ENCODE measurements at places on chromosomes 1 and 21.

GRCh38 chr1:53165408-53165961 is 23.0 kb upstream of the SLC1A7 start:
- DNase-seq = no peak

GRCh38 chr1:109193653-109194590 is 19.8 kb upstream of the SARS1 start:
- no peak for DNase-seq

DNA sequence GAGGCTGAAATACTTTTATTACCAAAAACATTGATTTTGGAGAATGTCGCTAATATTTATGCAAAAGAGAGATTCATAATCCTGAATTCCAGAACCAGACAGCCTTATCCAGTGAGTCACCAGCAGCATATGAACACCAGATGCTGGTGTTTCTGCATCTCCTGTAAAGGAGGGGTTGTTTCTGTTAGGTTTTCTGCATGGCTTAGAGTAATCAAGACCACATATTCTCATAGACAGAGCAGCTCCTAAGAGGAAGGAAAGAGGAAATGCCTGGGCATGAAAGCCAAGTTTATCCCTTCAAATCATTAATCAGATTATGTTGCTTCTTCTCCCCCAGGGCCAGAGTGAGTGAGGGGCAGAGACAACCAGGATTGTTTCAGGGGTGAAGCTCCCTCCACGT is 86.2 kb downstream of the NGF start:
- no peak for DNase-seq

- no peak for DNase-seq
These were observed 46.5 kb downstream of the EDEM3 start for GRCh38 chr1:184708084-184708676.

DNA sequence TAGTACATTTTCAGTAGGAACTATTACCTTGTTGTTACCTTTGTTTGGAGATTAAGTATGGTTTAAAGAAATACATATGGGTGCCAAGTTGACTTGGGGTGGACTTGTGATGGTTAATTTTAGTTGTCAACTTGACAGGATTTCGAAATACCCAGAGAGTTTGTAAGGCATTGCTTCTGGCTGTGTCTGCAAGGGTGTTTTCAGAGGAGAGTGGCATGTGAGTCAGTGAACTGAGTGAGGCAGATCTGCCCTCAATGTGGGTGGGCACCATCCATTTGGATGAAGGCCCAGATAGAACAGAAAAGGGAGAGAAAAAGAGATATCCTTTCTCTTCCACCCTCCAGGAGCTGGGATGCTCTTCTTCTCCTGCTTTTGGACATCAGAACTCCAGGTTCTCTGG is 315.5 kb downstream of the GPATCH2 start:
- no peak for DNase-seq

DNA sequence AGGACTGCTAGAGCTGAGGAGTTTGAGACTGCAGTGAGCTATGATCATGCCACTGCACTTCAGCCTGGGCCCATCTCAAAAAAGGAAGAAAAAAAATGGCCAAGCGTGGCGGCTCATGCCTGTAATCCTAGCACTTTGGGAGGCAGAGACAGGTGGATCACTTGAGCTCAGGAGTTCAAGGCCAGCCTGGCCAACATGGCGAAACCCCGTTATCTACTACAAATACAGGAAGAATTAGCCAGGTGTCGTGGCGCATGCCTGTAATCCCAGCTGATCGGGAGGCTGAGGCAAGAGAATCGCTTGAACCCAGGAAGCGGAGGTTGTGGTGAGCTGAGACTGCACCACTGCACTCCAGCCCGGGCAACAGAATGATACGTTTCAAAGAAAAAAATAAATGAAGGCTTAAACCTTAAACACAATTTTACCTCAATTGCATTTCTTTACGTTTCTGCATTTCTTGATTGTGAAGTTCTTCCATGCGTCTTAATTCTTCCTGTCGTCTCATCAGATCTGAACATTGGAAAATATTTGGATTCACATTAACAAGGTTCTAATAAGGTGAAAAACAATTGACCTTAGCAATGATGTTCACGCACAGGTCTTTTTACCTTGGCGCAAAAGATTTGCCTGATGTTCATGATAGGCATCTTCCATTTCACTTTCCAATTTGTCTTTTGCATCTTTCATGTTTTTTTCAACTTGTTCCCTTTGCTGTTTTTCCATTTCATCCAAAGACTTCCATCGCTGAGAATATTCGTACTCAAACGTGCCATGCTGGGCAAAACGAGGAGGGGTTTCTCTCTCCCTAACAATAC is 4.2 kb downstream of the SFPQ start:
- DNase-seq = no peak

DNA sequence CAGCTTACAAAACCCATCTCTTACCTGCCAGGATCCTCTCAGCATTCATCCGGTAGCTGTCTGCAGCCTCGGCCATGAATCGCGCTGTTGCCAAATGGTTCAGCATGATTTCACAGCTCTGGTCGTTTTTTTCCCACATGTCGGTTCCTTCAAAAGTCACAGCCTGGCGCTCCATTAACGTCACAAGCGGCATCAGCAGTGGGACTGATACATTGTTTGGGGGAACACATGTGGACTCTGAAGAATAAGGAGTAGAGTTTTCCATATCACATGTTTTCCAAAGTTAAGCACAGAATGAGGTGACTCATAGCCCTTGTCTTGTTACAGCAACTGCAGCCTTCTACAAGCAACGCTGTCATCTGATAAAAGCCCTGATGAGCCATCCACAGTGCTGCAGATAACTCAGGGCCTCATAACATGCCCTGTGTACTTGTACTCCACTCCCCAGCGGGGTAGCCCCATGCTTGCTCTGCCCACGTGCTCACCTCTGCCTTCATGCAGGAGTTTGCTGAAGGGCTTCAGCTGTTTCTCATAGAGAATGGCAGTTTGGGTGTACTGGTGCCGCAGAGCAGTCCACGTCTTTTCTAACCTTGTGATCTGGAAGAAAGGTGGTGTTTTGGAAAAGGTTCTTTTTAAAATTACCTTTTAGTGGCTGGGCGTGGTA is 114.2 kb downstream of the BCAR3 start:
- no peak for DNase-seq

DNA sequence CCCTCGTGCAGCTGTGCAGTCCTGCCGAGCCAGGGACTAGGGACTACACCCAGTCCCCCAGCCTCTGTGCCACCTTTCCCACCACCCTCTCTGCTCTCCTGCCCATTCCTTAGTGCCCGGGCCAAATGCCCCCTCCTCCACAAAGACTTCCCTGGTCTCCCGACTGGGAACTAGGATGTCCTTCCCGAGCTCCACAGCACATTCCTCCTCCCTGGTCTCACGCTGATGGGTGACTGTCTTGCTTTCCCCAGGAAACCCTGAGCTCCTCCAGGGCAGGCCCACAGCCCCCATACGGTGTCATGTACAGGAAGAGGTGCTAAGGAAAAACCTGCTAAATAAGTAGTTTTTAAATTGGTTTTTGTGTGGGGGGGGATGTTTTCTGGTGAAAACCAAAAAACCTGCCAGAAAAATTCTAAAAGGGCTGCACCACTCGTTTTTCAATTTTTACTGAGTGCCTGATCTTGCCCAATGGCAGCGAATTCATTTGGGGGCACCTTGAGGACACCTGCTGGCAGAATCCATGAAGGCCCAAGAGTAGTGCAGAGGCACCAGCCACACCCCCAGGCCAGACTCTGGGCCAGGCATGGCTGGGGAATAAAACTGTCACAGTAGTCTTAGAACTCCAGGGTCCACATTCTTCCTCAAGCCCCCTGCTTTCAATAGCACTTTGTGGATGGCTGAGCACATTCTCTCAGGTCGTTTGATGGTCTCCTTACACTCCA is 50.4 kb downstream of the GLIS1 start:
- DNase-seq = no peak

GRCh38 chr1:61520401-61520800 is 204.5 kb downstream of the TM2D1 start:
- DNase-seq = no peak

- no peak for DNase-seq
These were observed 16.3 kb downstream of the CRB1 start for GRCh38 chr1:197284325-197284724.

DNA sequence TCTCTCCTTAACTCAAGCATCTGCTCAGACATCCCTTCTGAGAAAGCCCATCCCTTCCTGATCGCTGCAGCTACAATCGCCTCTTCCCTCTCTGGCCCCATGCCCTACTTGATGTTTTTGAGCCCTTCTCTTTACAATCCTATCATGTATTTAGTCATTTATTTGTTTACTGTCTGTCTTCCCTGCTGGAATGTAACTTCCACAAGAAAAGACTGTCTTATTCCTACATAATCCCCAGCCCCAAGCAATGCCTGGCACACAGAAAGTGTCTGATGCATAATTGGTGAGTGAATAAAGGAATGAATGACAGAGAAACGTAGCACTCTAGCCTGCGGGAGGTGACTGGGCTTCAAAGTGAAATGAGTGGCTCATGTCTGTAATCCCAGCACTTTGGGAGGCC is 25.4 kb downstream of the ECE1 start:
- DNase-seq = no peak

DNA sequence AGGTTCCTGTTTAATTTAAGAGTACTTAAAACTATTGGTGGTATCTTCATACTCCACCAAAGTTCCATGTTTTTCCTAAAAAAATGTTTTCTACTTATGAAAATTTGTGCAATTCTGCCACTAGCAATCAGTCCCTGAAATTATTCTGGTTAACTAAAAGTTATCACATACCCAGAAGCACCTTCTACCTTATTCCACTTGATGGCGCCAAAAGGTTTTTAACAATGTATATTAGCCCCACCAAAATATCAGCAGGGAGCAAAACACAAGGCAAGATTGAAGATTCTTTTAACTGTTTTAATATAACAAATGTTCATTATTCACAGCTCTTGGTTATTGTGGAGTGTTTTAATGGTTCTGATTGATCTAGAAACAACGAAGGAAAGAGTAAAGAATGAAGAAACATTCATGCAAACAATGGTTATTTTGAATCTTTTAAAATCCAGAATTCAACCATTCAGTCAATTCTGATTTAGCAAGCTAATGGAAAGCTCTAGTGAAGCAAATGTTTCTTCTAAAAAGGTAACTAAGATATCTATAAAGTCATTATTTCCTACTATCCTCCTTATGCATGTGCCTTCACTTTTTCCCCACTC is 67.2 kb downstream of the TTLL7 start:
- DNase-seq = no peak

DNA sequence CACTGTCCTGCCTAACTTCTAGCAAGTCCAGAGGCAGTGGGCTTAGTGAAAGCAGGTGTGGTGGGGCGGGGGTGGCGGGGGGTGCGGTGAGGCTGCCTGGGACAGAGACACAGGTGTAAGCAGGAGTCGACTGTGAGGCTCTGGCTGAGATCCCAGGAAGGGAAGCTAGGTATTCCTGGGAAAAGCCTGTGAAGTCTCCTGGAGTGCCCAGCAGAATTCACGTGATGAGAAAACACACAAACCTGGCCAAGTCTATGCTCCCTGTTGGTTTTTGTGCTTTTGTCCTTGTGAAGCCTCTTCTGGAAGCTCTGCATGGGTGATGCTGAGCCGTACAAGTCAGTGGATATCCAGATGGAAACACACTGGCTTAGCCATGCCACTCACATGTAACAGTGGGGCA is 5.3 kb downstream of the GALNT2 start:
- DNase-seq = no peak

DNA sequence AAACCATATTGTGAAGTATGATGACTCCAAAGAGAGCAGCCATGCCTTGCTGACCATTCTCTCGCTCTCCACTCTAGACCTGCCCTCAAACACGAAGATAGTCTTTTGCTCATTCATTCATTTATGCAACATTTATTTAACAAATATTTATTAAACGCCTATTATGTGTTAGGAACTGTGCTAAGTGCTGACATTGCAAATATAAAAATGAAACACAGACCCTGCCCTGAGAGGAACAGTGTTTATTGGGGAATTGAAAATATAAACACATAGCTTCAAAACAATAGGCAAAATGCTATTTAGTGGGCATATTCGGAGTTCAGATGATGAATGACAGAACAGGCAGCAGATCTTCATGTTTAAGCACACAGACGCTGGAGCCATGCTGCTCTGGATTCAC is 213.6 kb downstream of the NUF2 start:
- no peak for DNase-seq
